ENCODE measurements at places on chromosomes 5 and 9.

- H3K27me3 ChIP-seq, result no peaks in the 10 kb centered on the region
- H3K4me3 ChIP-seq, result no peak overlapping the region
- H3K36me3 ChIP-seq, result no peaks in the 10 kb centered on the region
- DNase-seq, result no peak
- no peaks in the 10 kb centered on the region for H3K4me1 ChIP-seq
Measured at GRCh38 chr5:58108511-58108910, 351.4 kb downstream of the PLK2 start.

GRCh38 chr9:22169243-22169642 is 160.1 kb upstream of the CDKN2B start:
- no peak overlapping the region for H3K4me3 ChIP-seq
- no peak overlapping the region for H3K27ac ChIP-seq
- no peaks in the 10 kb centered on the region for H3K4me1 ChIP-seq
- DNase-seq, result no peak

DNA sequence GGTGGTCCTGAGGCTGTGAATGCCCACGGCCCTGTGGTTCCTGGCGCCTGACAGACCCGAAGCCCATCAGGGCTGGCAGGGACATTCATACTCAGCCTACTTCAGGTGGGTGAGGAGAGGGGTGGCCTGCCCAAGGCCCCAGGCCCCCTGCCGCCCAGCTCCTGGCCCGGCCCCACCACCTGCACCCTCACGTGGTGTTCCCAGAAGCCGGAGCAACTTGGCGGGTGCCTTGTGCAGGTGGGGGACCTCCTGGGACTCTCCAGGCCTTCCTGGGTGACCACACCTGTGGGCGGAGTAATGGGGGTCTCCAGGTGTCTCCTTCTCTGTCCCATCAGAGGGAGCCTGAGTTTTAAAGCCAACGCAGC is 36.8 kb upstream of the UBAC1 start:
- DNase-seq, result no peak
- peaks cover under 1% of the 10 kb centered on the region for H3K4me1 ChIP-seq
- H3K36me3 ChIP-seq, result no peaks in the 10 kb centered on the region

DNA sequence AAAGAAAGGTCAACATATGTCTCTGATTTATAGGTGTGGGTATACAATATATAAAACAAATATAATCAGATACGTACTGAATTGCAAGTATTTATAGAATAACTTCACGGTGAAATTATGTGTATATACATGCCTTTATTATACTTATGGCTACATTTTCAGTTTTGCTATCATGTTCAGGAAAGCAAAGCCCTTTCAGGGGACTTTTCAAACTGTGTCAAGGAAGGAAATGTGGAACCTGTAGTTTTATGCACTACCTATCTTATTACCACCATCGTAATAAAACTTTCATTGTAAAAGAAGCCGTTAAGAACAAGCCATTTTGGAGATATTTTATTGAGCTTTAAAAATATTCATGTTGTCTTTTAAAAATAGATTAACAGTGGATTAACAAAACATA is 257.2 kb downstream of the PJA2 start:
- no peaks in the 10 kb centered on the region for H3K36me3 ChIP-seq
- H3K27ac ChIP-seq, result no peak overlapping the region
- no peak overlapping the region for H3K4me3 ChIP-seq
- no peaks in the 10 kb centered on the region for H3K4me1 ChIP-seq

- DNase-seq, result no peak
- no peaks in the 10 kb centered on the region for H3K27me3 ChIP-seq
- no peak overlapping the region for H3K4me3 ChIP-seq
Measured at GRCh38 chr9:20441711-20442423, 180.4 kb downstream of the MLLT3 start.

GRCh38 chr9:129011761-129012181 is 16.4 kb downstream of the SH3GLB2 start:
- no peak for DNase-seq
- H3K27ac ChIP-seq, result no peak overlapping the region
- no peaks in the 10 kb centered on the region for H3K4me1 ChIP-seq
- H3K4me3 ChIP-seq, result no peak overlapping the region
- H3K36me3 ChIP-seq, result peaks cover 55% of the 10 kb centered on the region
- no peaks in the 10 kb centered on the region for H3K27me3 ChIP-seq

- H3K4me3 ChIP-seq, result no peak overlapping the region
- no peaks in the 10 kb centered on the region for H3K36me3 ChIP-seq
- DNase-seq, result no peak
- H3K27ac ChIP-seq, result no peak overlapping the region
- no peaks in the 10 kb centered on the region for H3K27me3 ChIP-seq
Measured at GRCh38 chr5:173069671-173070070, 13.5 kb downstream of the CREBRF start.

DNA sequence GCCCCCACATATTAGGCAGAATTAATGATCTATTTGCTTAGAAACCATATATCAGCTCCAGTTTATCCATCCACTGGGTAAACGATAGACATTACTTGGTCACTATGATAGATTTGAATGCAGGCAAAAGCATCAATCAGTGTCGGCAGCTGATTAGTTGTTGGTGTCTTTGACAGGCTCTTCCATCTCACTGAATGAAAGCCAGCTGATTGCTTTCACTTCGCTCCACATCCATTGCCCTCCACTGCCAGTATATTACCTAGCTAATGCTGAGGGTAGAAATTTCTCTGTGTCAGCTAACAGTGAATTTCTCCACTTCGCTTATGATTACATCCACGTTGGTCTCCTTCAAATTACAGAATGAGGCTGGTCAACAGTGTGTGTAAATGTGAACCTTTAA is 821.3 kb upstream of the TYRP1 start:
- no peaks in the 10 kb centered on the region for H3K36me3 ChIP-seq
- H3K4me1 ChIP-seq, result no peaks in the 10 kb centered on the region
- no peak overlapping the region for H3K27ac ChIP-seq
- H3K4me3 ChIP-seq, result no peak overlapping the region
- DNase-seq, result no peak

- no peak for DNase-seq
- H3K4me1 ChIP-seq, result no peaks in the 10 kb centered on the region
- H3K4me3 ChIP-seq, result no peak overlapping the region
- H3K27me3 ChIP-seq, result no peaks in the 10 kb centered on the region
- H3K36me3 ChIP-seq, result no peaks in the 10 kb centered on the region
- no peak overlapping the region for H3K27ac ChIP-seq
Measured at GRCh38 chr9:98637381-98637780, 71.4 kb downstream of the GABBR2 start.

DNA sequence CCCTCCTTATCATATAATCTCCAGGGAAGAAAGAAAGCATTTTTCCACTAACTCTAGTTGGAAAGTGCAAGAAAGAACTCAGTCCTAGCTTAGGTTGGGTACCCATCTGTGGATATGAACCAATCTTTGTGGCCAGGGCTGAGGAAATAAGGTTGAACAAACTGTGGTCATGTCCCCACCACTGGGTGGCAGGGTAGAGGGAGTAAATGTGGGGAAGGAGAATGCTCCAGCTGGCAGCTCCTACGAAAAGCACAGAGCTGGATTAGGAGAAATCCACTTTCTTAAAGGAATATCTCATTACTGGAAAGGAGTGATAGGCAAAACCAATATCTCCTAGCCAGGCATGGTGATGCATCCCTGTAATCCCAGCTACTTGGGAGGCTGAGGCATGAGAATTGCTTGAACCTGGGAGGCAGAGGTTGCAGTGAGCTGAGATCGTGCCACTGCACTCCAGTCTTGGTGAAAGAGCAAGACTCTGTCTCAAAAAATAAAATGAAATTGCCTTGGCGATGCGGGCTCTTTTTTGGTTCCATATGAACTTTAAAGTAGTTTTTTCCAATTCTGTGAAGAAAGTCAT is 175.1 kb downstream of the CCDC192 start:
- no peak overlapping the region for H3K4me3 ChIP-seq
- H3K27ac ChIP-seq, result no peak overlapping the region
- H3K4me1 ChIP-seq, result no peaks in the 10 kb centered on the region
- no peak for DNase-seq
- no peaks in the 10 kb centered on the region for H3K27me3 ChIP-seq

- H3K27me3 ChIP-seq, result no peaks in the 10 kb centered on the region
- H3K36me3 ChIP-seq, result no peaks in the 10 kb centered on the region
- no peak overlapping the region for H3K4me3 ChIP-seq
- H3K27ac ChIP-seq, result no peak overlapping the region
Measured at GRCh38 chr5:90809311-90810056, 250.9 kb downstream of the ADGRV1 start.

- no peaks in the 10 kb centered on the region for H3K27me3 ChIP-seq
- peaks cover 4% of the 10 kb centered on the region for H3K4me1 ChIP-seq
- DNase-seq, result no peak
- no peaks in the 10 kb centered on the region for H3K36me3 ChIP-seq
- no peak overlapping the region for H3K27ac ChIP-seq
Measured at GRCh38 chr5:158953929-158954534, 145.7 kb downstream of the EBF1 start.

DNA sequence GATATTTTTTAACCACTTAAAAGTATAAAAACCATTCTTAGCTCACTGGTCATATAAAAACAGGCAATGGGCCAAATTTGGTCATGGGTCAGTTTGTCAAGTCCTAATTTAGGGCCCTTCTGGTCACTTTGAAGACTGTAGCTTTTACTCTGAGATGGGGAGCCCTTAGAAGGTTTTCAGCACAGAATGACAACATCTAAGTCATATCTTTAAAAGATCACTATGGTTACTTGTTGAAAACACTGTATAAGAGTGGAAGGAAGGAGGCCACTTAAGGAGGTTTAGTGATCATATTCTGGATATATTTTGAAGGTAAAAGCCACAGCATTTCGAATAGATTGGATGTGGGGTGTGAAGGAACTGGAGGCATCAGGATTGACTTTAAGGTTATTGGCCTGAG is 76.7 kb downstream of the STRBP start:
- no peaks in the 10 kb centered on the region for H3K27me3 ChIP-seq
- DNase-seq, result no peak
- no peaks in the 10 kb centered on the region for H3K4me1 ChIP-seq

DNA sequence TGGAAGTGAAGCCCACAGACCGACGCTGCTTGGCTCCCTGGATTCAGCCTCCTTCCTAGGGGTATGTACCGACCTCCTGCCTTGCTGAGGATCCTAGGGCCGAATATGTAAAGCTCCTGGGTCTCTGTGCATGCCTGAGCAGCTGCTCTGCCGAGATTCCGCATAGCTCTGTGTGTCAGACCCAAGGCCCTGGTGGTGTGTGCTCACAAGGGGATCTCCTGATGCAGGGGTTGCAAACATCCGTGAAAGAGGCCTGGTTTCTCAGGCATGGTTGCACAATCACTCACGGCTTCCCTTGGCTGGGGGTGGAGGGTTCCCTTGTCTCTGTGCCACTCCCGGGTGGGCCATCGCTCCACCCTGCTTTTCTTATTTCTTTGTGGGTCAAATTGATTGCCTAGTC is 19.9 kb upstream of the SVEP1 start:
- no peak for DNase-seq
- no peaks in the 10 kb centered on the region for H3K4me1 ChIP-seq
- no peak overlapping the region for H3K4me3 ChIP-seq
- no peaks in the 10 kb centered on the region for H3K36me3 ChIP-seq

- H3K27ac ChIP-seq, result no peak overlapping the region
- no peaks in the 10 kb centered on the region for H3K27me3 ChIP-seq
- H3K4me3 ChIP-seq, result no peak overlapping the region
- H3K4me1 ChIP-seq, result no peaks in the 10 kb centered on the region
Measured at GRCh38 chr9:35338086-35338485, 151.8 kb upstream of the RUSC2 start.

DNA sequence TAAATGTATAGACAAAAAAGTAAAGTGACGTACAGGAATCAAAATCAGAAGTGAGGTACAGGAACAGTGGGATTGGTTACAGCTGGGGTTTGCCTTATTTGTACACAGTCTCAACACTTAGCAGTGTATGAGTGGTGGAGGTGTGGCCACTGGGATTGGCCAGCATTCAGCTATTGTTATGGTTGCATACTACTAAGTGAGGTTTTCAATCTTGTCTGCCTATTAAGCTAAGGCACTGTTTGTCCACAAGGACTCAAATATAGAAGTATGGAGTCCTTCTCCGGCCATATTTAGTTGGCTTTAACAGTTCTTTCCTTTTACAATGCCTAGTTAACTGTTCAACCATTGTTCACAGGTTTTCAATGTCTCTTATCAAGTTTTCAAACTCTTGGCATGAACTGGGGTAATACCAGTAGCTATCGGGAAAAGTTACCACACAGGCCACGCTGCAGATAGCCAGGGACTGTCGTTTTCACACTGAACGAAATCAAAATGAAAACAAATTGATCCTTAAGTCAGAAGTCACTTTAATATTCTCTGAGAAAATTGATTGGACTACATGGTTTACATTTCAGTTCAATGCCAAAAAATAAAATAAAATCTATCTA is 176.0 kb upstream of the FREM1 start:
- no peaks in the 10 kb centered on the region for H3K4me1 ChIP-seq
- H3K27ac ChIP-seq, result no peak overlapping the region
- DNase-seq, result no peak
- H3K36me3 ChIP-seq, result no peaks in the 10 kb centered on the region

DNA sequence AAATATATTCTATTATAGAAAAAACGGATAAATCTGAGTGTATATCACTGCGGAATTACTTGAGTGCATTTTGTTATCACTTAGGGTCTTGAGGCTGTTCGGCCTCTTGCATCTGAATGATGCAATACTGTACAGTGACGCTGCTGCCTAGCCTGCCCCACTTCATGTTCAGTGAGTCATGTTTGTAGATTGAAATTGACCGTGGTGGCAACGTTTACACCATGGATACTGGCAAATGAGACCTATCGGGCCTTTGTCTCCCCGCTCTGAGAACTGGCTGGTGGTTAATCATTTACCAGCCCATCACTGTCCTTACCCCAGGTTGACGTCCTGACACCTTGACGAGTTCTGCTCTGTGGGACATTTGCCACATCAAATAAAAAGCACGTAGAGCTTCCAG is 510.1 kb upstream of the ADAMTS16 start:
- no peaks in the 10 kb centered on the region for H3K4me1 ChIP-seq
- no peaks in the 10 kb centered on the region for H3K36me3 ChIP-seq
- H3K4me3 ChIP-seq, result no peak overlapping the region
- H3K27ac ChIP-seq, result no peak overlapping the region

GRCh38 chr5:8981496-8981895 is 564.4 kb downstream of the SEMA5A start:
- no peak overlapping the region for H3K4me3 ChIP-seq
- H3K36me3 ChIP-seq, result no peaks in the 10 kb centered on the region

DNA sequence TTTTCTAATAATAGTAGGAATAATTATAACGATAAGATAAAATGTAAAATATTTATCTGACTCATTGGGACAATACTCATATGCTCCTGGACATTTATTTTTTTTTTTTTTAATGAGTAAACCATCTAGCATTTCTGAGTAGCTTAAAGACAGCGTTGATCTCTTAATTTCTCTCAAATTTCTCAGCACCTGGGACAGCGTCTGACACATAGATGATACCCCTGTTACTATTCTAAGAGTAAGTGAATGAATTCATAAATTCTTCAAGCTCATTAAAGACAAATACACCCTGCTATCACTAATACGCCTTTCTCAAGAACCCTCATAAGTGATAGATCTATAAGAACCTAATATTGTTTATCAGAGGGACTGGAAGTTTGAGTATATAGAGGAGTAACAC is 12.0 kb upstream of the HTR4 start:
- no peak for DNase-seq
- no peaks in the 10 kb centered on the region for H3K36me3 ChIP-seq
- H3K4me1 ChIP-seq, result no peaks in the 10 kb centered on the region
- H3K4me3 ChIP-seq, result no peak overlapping the region
- H3K27ac ChIP-seq, result no peak overlapping the region

GRCh38 chr9:123530244-123530643 is 174.2 kb downstream of the CRB2 start:
- H3K27ac ChIP-seq, result no peak overlapping the region
- no peaks in the 10 kb centered on the region for H3K27me3 ChIP-seq
- H3K36me3 ChIP-seq, result no peaks in the 10 kb centered on the region
- H3K4me3 ChIP-seq, result no peak overlapping the region
- DNase-seq, result no peak
- no peaks in the 10 kb centered on the region for H3K4me1 ChIP-seq

Data from effector memory CD4-positive, alpha-beta T cell (primary cell).